Effector memory CD8-positive, alpha-beta T cell (primary cell): ENCODE measurements at places on chromosomes 5 and 9.

GRCh38 chr5:95743232-95743631, 12.1 kb downstream of the RHOBTB3 start:
- no peak for DNase-seq
- H3K36me3 ChIP-seq, result no peaks in the 10 kb centered on the region
- H3K27ac ChIP-seq, result no peak overlapping the region

DNA sequence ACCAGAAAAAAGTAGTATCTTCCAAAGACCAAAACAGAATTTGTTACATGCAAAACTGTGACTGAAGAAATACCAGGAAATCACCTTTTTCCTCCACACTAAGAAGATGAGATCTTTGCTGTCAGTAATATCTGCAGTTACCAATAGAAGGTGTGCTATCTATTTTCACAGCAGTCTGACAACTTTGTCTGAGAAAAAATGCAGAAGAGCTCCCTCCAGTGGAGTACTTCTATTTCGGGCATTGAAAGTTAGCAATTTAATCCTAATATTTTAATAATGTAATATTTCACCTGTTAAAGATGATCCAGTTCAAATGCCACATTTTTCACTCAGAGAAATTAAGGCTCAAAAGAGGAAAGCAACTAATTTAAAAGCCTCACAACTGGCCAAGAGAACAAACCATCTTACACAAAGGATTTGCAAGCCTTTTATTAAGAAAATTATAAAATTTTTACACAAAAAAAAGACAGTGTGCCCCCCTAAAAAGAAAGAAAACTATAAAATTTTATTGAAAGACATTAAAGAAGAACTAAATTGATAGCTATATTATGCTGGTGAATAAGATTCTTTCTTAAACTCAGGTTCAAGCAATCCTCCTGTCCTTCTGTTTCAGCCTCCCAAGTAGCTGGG, 50.6 kb downstream of the DEPDC1B start:
- no peak overlapping the region for H3K27ac ChIP-seq
- no peak overlapping the region for H3K4me3 ChIP-seq
- H3K36me3 ChIP-seq, result no peaks in the 10 kb centered on the region
- no peaks in the 10 kb centered on the region for H3K27me3 ChIP-seq
- no peaks in the 10 kb centered on the region for H3K4me1 ChIP-seq

GRCh38 chr5:35855187-35855586, 1.5 kb upstream of the IL7R start:
- no peaks in the 10 kb centered on the region for H3K27me3 ChIP-seq
- H3K36me3 ChIP-seq, result peaks cover 77% of the 10 kb centered on the region
- H3K27ac ChIP-seq, result peak overlapping the region; percentile 100

GRCh38 chr5:45189481-45189880, 380.7 kb downstream of the MRPS30 start:
- H3K27ac ChIP-seq, result no peak overlapping the region
- H3K4me3 ChIP-seq, result no peak overlapping the region
- no peaks in the 10 kb centered on the region for H3K4me1 ChIP-seq
- H3K27me3 ChIP-seq, result no peaks in the 10 kb centered on the region

DNA sequence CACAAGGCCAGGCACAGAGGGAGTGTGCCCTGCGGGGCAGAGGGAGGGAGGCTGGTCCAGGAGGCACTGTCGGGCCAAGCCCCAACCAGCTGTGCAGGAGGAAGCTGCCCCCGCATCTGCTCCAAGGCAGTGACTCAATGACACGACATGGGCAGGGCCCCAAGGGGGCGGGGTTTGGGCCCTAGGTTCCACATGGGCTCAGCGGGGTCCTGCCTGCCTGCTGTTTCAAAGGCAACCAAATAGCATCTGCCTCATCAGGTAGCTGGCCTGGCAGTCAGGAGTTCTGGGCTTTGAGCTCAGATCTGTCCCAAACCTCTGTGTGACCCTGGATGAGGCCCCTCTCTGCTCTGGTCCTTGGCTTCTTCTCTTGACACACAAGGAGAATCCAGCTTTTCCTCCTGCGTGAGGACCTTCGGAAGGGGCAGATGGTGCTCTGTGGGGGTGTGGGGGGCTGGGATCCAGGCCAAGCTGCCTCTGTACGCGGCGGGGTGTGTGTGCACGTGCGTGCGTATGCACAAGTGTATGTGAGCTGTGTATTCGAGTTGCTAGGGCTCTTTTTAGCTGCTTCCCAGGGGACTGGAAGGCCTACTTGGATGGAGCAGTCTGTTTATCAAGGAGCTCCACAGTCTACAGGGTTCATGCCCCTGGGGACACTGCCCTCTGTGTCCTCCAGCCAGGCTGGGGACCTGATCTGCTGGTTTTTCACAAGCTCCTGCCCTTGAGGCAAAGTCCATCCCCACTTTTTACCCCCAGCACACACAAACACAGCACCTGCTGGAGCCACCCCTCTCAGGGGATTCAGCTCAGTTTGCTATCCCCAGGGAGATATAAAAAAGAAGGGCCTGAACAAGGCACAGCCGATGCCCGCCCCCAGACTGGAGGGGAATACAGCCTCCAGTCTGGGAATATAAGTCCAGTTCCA, 138.9 kb downstream of the RGS3 start:
- H3K4me3 ChIP-seq, result no peak overlapping the region
- H3K36me3 ChIP-seq, result peaks cover 7% of the 10 kb centered on the region
- no peak overlapping the region for H3K27ac ChIP-seq
- DNase-seq, result no peak
- no peaks in the 10 kb centered on the region for H3K27me3 ChIP-seq
- no peaks in the 10 kb centered on the region for H3K4me1 ChIP-seq

GRCh38 chr5:173741729-173742431, 125.4 kb upstream of the BOD1 start:
- DNase-seq, result no peak
- no peaks in the 10 kb centered on the region for H3K36me3 ChIP-seq
- H3K4me3 ChIP-seq, result no peak overlapping the region
- H3K4me1 ChIP-seq, result no peaks in the 10 kb centered on the region
- H3K27me3 ChIP-seq, result peaks cover 17% of the 10 kb centered on the region

- H3K36me3 ChIP-seq, result peaks cover 17% of the 10 kb centered on the region
- H3K4me1 ChIP-seq, result peaks cover 12% of the 10 kb centered on the region
- no peaks in the 10 kb centered on the region for H3K27me3 ChIP-seq
These were observed 44.8 kb downstream of the RCL1 start for GRCh38 chr9:4837261-4838188.

DNA sequence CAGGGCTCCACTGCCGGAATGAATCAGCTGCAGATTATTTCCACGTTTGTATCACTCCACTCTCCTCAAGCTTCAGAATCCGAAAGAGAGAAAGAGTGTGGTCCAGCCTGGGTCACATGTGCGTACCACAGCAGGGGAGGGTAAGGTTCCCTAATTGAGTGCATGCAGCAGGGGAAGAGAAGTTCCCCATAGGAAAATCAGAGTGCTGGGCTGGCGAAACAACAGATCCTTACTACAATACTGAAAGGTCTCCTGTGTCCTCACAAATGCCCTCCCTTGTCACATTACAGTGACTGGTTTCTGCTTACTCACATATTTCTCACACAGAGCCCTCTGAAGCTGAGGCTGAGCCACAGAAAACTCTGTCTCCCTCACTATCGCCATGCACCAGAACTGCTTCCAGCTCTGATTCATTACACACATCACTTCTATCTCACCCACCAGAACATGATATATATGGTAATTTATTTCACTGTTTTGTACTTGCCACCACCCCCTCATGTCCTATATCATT, 532.2 kb upstream of the TUSC1 start:
- DNase-seq, result no peak
- H3K27ac ChIP-seq, result no peak overlapping the region
- no peak overlapping the region for H3K4me3 ChIP-seq

- no peaks in the 10 kb centered on the region for H3K4me1 ChIP-seq
- no peaks in the 10 kb centered on the region for H3K36me3 ChIP-seq
- peaks cover 24% of the 10 kb centered on the region for H3K27me3 ChIP-seq
- H3K27ac ChIP-seq, result no peak overlapping the region
- H3K4me3 ChIP-seq, result no peak overlapping the region
- peak; percentile 5 for DNase-seq
These were observed 67.0 kb upstream of the DPYSL3 start for GRCh38 chr5:147576646-147577535.

DNA sequence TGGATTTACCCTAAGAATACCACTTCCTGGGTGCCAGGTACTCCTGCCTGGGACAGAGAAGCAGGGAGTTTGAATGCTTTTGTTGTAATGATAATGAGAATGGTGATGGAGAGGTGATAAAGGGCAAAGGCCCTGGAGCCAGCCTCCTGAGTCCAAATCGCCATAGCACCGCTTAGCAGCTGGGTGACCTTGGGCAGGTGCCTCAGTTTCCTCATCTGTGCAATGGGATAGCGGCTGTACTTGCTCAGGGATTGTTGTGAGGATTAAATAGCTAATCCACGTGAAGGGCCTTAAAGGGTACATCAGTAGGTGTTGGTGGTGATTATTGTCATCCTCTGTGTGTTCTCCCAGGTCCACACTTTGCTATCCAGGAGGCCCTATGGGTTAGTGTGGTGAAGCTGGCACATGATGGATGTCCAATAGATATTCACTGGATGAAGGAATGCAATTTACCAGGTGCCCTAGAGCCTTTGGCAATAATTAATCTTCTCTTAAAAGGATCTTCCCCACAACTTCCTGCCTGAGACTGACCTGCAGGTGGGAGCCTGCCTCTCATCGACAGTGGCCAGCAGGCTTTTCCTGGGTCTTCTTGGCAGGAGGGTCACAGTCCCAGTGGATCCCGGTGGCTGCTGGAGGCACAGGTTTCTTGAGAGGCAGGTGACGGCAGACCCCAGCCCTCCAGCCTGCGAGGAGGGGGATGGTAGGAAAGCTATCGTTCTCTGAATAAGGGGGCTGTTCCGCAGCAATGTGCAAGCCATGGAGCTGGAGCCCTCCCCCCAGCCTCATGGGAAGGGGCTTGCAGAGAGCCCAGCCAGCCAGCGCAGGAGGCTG, 160.2 kb downstream of the MACROH2A1 start:
- no peaks in the 10 kb centered on the region for H3K36me3 ChIP-seq
- no peak overlapping the region for H3K27ac ChIP-seq
- no peak for DNase-seq
- no peak overlapping the region for H3K4me3 ChIP-seq
- no peaks in the 10 kb centered on the region for H3K4me1 ChIP-seq
- H3K27me3 ChIP-seq, result peaks cover 14% of the 10 kb centered on the region

- no peak overlapping the region for H3K4me3 ChIP-seq
- H3K36me3 ChIP-seq, result no peaks in the 10 kb centered on the region
- H3K27me3 ChIP-seq, result peaks cover 35% of the 10 kb centered on the region
- no peak overlapping the region for H3K27ac ChIP-seq
These were observed 18.5 kb downstream of the COL15A1 start for GRCh38 chr9:98962181-98962560.

GRCh38 chr9:94760660-94761059, 34.2 kb downstream of the AOPEP start:
- H3K27me3 ChIP-seq, result no peaks in the 10 kb centered on the region
- no peaks in the 10 kb centered on the region for H3K36me3 ChIP-seq
- peaks cover 8% of the 10 kb centered on the region for H3K4me1 ChIP-seq
- no peak overlapping the region for H3K27ac ChIP-seq
- no peak for DNase-seq

GRCh38 chr5:39023121-39023520, 51.1 kb downstream of the RICTOR start:
- H3K4me1 ChIP-seq, result peaks cover 32% of the 10 kb centered on the region
- peaks cover 44% of the 10 kb centered on the region for H3K36me3 ChIP-seq
- H3K27ac ChIP-seq, result peak overlapping the region; percentile 45

DNA sequence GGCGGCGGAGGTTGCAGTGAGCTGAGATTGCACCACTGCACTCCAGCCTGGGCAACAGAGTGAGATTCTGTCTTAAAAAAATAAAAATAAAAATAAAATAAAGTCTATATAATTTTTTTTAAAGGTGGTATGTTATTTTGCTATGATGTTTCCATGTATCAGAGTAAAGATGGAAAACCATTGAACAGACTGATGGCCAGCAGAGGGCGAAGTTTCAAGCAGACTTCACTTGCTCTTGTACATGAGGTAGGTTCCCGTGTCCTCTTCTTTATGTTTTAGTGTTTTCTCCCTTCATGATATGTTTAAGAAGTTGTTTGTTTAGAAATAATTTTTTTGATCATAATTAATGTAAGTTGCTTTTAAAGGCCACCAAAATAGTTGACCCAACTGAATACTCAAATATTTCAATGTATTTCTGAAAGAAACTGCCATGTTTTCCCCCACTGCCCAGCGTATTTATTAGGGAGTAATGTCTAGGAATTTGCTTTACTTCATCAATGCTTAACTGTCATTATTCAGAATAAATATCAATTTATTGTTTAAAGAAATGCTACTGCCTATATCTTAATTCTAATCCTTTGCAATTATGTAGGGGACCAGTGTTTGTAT, 146.4 kb downstream of the HACD4 start:
- no peak overlapping the region for H3K4me3 ChIP-seq
- H3K4me1 ChIP-seq, result no peaks in the 10 kb centered on the region
- H3K27ac ChIP-seq, result no peak overlapping the region
- DNase-seq, result peak; percentile 50
- H3K27me3 ChIP-seq, result no peaks in the 10 kb centered on the region

- no peaks in the 10 kb centered on the region for H3K36me3 ChIP-seq
- H3K4me1 ChIP-seq, result peaks cover 21% of the 10 kb centered on the region
- peak overlapping the region; percentile 94 for H3K27ac ChIP-seq
- peak overlapping the region; percentile 2 for H3K4me3 ChIP-seq
These were observed 84.5 kb downstream of the SLC1A1 start for GRCh38 chr9:4574657-4575243.

DNA sequence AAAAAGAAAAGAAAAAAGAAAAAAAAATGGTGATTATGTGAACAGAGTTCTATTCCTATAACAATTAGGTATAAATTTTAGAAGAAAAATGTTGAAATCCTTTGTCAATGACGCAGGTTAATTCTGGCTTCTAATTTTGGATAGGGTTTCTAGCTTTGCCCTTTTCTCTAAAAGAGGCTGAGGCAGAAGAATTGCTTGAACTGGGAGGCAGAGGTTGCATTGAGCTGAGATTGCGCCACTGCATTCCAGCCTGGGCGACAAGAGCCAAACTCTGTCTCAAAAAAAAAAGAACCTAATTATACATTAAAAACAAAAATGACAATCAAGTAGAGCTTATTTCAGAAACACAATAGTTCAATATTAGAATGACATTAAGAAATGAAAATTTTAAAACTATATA, 2.9 kb downstream of the STXBP1 start:
- H3K36me3 ChIP-seq, result peaks cover 6% of the 10 kb centered on the region
- no peak overlapping the region for H3K4me3 ChIP-seq
- peaks cover 17% of the 10 kb centered on the region for H3K4me1 ChIP-seq
- no peak overlapping the region for H3K27ac ChIP-seq
- H3K27me3 ChIP-seq, result peaks cover 20% of the 10 kb centered on the region

- H3K27me3 ChIP-seq, result no peaks in the 10 kb centered on the region
- H3K27ac ChIP-seq, result no peak overlapping the region
- DNase-seq, result no peak
- no peak overlapping the region for H3K4me3 ChIP-seq
- no peaks in the 10 kb centered on the region for H3K4me1 ChIP-seq
These were observed 414.0 kb downstream of the ELAVL2 start for GRCh38 chr9:23412046-23412445.

- no peak for DNase-seq
- H3K4me1 ChIP-seq, result no peaks in the 10 kb centered on the region
- H3K27ac ChIP-seq, result no peak overlapping the region
These were observed 32.6 kb downstream of the MAPK9 start for GRCh38 chr5:180259260-180259611.

DNA sequence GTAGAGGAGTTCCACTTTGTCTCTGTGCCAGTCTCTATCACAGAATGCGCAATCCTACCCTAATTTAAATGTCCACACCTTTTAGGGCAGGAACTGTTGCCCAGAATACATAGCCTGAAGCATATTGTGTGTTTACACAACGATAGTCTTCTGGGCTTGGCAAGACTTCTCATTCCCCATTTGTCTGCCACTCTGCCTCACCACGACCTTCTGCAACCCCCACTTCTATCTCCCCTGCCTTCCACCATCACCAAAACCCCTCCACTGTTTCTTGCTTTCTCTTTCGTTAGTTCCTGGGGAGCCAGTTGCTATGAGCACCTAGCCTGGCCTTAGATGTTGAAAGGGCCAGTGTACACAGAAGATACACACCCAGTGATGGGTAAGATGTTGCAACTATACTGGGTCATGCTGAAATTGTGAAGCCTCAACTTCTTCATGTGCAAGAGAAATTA, 883 bp upstream of the RNF145 start:
- H3K27me3 ChIP-seq, result no peaks in the 10 kb centered on the region
- H3K27ac ChIP-seq, result peak overlapping the region; percentile 82
- peaks cover 35% of the 10 kb centered on the region for H3K36me3 ChIP-seq
- DNase-seq, result no peak
